ENCODE measurements at places on chromosomes 2 and 18.

- DNase-seq, result no peak
These were observed 2.5 kb upstream of the SERPINE2 start for GRCh38 chr2:224041554-224041953.

- DNase-seq, result peak; percentile 33
These were observed 17.6 kb downstream of the EMX1 start for GRCh38 chr2:72934683-72935610.

GRCh38 chr2:99928470-99929053, 213.8 kb downstream of the AFF3 start:
- no peak for DNase-seq

DNA sequence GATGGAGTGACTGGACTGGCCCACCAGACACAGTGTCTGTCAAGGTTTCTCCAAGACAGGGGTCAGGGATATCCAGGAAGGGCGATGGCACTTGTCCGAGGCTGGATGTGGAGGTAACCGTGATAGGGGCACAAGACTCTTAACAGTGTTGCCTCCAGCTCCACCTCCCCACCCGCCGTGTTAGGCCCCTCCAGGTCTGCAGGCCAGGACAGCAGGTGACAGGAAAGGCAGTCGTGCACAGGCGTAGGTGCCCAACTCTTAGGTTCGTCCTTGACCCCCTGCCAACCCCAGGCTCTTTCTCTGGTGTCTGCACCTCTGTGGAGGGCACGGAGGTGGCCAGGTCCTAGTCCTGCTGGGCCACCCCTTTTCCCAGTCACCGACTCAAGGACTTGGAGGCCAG, 10.1 kb downstream of the ITM2C start:
- DNase-seq, result no peak

- DNase-seq, result no peak
These were observed 112.7 kb upstream of the EPC2 start for GRCh38 chr2:148531669-148532428.

DNA sequence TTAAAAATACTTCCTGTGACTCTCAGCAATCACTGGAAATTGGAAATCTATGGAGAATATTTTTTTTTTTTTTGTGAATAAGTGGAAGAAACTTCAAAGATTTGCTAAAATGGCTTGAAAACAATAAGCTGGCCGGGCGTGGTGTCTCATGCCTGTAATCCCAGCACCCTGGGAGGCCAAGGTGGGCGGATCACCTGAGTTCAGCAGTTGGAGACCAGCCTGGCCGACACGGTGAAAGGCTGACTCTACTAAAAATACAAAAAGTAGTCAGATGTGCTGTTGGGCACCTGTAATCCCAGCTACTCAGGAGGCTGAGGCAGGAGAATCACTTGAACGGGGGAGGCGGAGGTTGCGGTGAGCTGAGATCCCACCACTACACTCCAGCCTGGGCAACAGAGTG, 155.5 kb upstream of the CAVIN2 start:
- no peak for DNase-seq

DNA sequence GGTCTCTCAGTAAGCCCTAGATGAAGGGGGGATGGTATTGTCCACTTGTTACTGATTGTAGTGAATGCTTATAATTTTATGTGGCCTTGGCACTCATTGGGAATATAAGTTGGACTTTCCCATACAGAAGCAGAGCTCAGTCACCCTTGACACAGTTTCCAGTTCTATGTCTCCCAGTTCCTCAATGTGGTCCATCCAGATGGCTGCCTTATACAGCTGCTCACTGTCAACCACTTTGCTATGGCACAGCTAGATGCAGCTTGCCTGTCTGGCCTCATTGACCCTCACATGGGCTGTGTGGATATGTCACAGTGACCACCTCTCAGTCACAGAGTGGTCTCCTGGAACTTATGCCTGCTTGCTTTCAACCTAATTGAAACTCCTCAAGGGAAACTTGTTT, 21.7 kb downstream of the SLC39A6 start:
- DNase-seq, result no peak

DNA sequence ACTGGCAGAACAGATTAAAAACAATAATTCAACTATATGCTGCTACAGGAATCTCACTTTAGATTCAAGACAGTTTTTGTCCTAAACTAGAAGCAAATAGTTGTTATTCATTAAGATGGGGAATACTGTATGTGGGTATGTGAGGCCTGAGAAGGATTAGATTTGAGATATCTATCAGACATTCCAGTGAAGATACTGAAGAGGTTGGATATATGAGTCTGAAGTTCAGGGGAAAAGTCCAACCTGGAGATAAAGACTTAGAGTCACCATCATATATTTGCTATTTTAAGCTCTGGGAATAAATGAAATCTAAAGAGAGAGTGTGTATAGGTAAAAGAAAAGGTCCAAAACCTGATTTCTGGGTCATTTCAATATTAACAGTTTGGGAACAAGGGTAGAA, 96.2 kb upstream of the RBBP8 start:
- DNase-seq, result no peak

DNA sequence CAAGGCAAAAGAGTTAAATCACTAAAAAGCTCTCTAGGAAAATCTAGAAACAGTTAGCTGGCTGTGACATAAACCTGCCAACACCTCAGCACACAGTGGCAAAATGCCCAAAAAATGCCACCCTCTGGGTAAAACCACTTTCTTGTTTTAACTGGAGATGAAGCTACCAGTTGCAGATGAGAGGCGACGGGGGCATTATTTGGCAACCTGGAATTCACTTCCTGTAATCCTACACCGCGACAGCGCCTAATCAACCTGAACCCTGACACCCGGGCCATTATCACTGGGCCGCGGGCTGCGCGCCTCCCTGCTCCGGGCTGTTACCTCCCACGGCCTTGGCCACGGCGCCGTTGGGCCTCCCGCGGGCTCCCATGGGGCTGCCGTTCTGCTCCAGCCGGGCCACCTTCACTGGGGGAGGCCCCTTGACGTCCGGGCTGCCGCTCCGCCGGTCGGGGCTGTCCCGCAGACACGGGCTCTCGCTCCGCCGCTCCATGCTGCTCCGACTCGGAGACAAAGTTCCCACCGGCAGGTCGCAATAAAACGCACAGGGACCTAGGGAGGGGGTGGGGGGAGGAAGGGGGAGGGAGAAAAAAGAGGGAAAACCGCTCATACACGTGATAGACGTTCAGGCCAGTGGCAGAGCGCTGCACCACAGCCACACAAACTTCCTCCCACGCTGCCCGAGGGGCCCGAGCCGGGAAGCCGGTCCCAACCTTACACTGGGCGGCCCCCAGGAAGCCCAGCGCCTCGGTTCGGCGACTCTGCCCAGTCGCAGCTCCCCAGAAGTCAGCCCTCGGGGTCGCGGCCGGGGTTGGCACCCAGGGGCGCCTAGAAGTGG, 2.0 kb downstream of the SATB2 start:
- peak; percentile 61 for DNase-seq

DNA sequence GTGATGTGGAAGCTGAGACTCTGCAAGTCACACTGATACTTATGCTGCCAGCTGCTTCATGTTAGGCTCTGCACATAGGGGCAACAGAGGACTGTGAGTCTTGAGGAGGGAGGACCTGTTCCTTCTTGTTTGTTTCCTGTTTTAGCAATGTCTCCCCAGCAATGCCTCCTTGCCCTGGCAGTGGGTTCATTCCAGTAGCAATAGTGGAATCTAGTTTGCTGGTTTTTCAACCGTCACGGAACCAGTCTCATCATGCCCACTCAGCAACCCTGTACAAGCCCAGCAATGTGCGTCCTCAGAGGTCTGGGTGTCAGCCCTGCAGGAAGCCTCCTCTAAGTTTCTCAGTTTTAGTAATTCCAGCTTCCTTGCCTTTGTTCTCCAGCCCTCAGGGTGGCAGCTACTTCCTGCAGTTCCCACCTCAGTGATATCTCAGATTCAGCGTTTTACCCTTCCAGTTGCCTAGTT, 20.5 kb upstream of the ITGB6 start:
- no peak for DNase-seq

GRCh38 chr2:7704296-7704865, 787.2 kb downstream of the RNF144A start:
- peak; percentile 11 for DNase-seq

DNA sequence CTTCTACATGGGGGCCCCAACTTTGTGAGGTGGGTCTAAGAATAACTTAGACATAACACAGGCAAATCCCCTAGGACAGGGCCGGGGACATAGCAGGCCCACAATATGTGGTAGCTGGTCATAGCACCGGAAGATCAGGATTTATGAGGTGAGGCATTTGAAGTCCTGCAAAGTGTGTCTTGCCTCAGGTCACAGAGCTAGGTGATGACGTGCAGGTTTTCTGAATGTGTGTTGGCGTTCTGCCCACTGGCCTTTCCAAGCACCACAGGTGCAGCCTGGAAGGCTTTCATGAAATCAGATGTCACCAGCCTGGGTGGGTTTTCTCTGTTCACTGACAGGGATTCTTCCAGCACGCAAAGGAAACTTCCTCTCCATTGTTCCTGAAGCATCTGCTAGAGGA, 119.1 kb downstream of the LRATD1 start:
- DNase-seq, result peak; percentile 86

DNA sequence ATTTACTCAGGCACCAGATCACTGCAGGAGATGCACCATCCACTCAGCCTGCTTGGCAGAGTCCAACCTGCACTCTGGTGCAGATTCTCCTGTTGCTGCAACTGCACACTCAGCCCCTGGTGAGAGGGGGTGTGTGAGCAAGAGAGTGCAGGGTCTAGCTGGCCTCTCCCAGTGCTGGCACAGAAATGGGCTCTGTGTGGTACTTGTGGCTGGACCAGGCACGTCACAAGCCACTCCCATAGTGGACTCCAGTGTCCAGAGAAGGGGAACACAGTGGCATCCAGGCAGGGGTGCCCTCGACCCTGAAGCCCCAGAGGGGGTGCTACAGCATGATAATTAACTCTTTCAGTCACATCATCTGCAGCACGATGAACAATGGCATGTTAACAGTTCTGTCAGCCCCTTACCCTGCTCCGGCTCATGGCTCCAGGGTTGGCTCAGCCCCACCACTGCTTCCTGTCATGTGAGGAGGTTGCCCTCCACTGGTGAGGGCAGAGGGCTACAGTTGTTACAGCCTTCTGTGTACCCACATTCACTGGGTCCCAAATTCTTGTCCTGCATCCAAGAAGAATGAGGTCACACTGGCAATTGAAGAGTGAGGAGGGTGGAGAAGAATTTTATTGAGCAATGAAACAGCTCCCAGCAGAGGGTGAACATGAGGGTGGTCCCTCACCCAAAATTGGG, 135.7 kb downstream of the EVA1A start:
- no peak for DNase-seq

DNA sequence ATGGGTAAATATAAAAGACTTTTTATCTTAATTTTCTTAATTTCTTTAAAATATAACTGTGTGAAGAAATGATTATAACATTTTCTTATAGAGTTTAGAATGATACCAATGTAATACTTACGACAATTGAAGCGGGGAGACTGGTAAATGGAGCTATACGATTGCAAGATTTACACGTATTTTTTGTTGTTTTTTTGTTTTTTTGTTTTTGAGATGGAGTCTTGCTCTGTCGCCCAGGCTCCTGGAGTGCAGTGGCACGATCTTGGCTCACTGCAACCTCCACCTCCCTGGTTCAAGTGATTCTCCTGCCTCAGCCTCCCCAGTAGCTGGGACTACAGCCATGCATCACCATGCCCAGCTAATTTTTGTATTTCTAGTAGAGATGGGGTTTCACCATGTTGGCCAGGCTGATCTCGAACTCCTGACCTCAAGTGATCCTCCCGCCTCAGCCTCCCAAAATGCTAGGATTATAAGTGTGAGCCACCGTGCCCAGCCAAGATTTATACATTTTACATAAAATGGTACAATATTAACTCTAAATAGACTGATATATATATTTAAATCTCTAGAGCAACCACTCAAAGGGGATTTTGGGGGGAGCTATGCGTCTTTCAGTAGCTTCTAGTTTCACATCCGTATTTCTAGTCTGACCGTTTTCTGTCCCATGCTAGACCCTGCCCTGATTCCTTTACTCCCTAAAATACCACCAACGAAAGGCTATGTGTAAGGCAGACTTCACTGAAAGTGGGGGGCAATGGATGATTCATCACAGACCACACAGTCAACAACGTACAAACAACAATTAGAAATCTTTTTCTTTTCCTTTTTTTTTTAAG, 28.2 kb upstream of the ATG16L1 start:
- no peak for DNase-seq

DNA sequence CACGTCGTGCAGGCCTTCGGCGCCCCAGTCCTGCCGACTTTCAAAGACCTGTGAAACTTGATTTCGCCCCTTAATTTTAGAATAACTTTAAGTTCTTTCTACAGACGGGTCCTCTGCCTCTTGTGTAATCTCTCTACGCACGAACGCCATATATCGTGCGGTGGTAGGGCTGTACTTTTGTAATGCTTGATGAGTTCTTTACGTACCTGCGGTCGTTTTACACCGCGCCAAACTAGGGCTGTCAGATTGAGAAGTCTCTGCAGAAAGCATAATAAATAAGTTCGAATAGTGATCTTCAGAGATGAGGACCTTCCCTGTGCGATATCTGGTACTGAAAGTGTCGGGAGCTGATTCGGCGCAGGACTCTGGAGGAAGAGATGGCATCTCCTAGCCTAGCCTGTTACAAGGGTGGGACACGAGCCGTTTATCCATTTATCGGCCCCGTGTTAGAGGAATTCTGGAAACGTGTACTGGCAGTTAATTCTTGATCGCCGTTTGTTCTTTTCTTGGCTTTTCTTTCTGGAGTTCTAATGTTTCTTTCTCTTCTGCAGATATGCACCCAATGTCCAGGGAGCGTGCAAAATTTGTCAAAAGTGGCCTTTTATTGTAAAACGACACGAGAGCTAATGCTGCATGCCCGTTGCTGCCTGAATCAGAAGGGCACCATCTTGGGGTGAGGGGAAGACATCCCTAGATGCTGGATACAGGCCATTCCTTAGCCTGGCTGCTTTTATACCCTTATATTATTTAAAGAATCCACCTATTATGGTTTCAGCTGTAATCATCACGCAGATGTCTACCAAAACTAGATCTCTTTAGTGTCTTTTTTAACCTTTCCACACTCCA, 781 bp upstream of the SLC5A6 start:
- peak; percentile 25 for DNase-seq

DNA sequence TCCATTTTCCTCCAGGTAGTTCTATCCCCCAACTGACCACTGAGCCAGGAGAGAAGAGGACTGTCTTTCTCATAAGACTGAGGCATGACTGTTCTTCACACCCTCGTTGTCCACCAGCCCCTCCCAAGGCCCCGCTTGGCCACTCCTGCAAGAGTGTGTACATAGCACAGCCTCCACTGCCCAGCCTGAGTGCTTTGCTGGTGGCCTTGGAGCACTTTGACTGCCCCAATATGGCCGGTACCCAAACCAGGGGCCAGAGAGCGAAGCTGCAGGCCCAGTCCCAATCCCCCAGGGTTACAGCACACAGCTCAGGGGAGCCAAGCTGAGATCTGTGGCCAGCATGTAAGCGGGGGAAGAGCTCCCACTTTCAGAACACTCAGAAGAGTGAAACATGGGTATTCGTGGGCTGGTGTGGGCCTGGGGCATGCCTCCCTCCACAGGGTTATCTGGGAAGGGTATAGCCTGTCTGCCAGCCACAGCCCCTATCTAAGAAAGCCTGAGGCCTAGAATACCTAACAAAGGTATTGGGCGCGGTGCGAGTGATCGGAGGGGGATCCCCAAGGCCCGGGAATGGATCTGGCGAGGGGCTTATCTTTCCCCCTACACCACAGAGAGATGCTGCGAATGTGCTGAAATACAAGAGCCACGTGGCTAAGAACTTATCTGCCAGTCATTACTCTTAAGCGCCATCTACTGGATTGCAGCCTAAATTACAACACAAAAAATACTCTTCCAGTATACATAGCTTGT, 163.8 kb downstream of the WDPCP start:
- peak; percentile 36 for DNase-seq

GRCh38 chr18:70397259-70397925, 108.5 kb downstream of the SOCS6 start:
- DNase-seq, result no peak

Measured in SHP77 treated with DMSO at 0.1 percent for 48 hours (cell line).